Right forelimb (tissue), 1 donor: ENCODE measurements at places on chromosomes 3 and 15.
A peak's percentile ranks its signal among the peaks of the same experiment; 100 is the strongest.

DNA sequence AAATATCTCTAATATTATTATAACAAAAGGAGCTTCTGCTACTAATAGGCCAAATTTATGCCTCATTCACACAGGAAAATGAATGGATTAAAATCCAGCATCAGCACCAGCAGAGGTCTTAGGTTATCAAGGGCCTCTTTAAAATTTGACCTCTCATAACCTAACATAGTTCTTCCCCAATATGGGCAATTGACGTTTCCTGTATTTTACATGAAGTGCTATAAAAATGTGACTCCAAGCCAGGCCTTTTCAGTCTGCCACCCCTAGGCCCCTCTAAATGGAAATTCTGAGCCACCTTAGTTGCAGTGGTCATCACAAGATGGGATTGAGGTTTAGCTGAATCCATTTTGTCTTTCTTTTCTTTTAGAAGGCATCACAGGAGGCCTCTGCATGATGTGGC is 70.1 kb downstream of the CASR start:
- no peak for DNase-seq

- no peak for DNase-seq
Measured at GRCh38 chr3:184196536-184196935, 10.5 kb downstream of the ABCF3 start.

GRCh38 chr15:70438776-70439175 is 324.6 kb downstream of the UACA start:
- peak; percentile 35 for DNase-seq

DNA sequence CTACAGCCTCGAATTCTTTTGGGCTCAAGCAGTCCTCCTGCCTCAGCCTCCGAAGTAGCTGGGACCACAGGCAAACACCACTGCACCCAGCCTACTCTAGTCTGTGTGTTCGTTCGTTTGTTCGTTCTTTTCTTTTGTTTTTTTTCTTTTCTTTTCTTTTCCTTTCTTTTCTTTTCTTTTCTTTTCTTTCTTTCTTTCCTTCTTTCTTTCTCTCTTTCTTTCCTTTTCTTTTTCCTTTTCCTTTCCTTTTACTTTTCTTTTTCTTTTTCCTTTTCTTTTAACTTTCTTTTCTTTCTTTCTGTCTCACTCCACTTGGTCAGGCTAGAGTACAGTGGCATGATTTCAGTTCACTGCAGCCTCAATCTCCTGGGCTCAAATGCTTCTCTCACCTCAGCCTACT is 36.8 kb downstream of the LMLN start:
- DNase-seq, result no peak

DNA sequence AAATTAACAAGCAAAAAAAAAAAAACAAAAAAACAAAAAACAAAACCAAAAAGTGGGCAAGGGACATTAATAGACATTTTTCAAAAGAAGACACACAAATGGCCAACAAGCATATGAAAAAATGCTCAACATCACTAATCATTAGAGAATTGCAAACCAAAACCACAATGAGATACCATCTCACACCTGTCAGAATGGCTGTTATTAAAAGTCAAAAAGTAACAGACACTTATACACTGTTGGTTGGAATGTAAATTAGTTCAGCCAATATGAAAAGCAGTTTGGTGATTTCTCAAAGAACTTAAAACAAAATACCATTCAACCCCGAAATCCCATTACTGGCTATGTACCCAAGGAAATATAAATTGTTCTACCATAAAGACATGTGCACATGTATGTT is 222.4 kb upstream of the CD96 start:
- DNase-seq, result no peak

DNA sequence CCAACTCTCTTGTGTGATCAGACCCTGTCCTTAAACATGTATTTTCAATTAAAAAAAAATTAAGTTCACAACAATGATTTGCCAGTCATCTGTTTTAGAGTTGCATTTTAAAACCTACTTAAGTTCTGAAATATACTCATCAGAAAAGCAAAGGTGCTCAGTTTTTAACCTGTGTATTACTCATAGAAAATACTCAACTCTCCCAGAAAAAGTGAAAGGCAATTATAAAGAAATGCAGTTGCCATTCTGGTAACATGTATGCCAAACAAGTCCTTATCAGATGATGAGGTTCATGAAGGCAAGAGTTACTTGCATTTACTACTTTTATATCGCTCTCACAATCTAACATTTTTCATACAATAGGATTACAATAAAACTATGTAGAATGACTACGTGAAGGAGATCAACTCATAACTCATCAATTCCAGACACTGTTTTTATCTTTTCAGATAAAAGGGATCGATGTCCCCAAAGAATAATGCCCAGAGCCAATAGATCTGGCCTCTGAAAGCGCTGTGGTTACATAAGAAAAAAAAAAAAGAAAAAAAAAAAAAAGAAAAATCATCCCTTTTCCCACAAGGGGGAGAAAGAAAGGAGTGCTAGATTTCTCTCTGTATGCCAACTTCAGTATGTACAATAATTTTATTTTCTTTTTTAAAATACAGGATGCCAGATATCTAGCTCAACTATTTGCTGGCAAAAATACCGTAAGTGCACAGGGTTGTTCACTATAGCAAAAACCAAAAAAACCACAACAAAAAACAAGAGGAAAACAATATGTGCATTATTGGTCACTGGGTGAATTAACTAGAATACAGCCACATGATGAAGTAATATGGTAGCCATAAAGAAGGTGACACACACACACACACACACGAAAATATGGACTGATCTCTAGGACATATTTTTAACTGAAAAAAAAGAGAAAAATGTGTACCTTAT is 137.4 kb downstream of the NR1I2 start:
- DNase-seq, result no peak

- no peak for DNase-seq
Measured at GRCh38 chr3:146044046-146044445, 116.9 kb downstream of the PLOD2 start.

GRCh38 chr3:170840291-170840859 is 29.6 kb downstream of the RPL22L1 start:
- DNase-seq, result no peak

- no peak for DNase-seq
Measured at GRCh38 chr15:48472756-48473155, 141.5 kb downstream of the DUT start.

DNA sequence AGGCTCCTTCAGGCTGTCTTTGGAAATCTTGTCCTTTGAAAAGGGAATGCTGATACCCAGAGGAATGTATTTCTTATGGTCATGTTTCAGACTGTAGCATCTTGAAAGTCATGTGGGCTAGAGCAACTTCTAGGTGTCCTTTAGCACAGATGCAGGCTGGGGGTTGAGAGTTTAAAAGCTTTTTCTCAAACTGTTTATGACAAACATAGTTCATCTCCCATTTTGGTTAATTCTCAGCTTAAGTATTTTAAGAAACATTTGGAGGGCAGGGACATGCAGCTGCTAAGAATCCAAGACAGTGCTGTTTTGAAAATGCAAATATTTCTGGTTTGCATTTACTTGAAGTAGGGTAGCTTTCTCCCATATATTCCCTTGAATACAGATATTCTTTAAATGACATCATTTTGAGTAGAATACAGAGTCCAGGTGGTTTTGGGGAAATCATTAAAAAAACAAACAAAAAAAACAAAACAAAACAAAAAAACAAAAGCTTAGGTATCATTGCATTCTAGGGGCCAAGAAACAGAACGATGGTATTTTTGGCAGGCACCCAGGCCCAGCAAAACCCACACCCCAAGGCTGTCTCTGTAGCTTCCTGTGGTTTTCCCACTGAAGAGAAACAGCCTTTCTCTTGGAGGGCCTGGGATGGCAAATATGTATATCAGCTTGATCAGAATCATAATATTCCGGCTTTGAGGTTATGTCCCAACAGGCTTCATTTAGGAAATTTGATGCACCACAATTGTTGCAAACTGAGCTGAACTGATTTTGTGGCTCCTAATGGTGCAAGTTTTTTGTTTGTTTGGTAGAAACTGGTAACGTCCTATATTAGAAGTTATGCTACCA is 120.0 kb downstream of the ATG7 start:
- no peak for DNase-seq

DNA sequence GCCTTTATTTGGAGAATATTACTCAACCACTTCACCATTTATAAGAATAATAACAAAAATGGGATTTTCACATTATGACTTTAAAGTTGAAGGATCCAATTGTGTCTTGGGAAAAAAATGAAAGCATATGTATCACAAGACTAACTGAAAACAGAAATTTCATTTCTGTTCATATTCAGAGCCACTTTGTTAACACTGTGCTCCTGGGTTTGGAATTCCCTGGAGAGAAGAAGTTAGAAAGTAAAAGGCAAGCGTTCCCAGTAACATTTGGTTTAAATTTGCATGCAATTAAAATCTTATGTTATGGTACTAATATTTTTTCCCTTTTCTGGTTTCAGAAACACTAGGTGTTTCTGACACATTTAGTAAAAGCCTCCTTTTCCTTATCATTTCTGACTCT is 230.8 kb downstream of the RBMS3 start:
- no peak for DNase-seq

- DNase-seq, result no peak
Measured at GRCh38 chr15:23734862-23735261, 47.8 kb upstream of the NDN start.

- no peak for DNase-seq
Measured at GRCh38 chr15:57152666-57153539, 223.4 kb upstream of the CGNL1 start.

DNA sequence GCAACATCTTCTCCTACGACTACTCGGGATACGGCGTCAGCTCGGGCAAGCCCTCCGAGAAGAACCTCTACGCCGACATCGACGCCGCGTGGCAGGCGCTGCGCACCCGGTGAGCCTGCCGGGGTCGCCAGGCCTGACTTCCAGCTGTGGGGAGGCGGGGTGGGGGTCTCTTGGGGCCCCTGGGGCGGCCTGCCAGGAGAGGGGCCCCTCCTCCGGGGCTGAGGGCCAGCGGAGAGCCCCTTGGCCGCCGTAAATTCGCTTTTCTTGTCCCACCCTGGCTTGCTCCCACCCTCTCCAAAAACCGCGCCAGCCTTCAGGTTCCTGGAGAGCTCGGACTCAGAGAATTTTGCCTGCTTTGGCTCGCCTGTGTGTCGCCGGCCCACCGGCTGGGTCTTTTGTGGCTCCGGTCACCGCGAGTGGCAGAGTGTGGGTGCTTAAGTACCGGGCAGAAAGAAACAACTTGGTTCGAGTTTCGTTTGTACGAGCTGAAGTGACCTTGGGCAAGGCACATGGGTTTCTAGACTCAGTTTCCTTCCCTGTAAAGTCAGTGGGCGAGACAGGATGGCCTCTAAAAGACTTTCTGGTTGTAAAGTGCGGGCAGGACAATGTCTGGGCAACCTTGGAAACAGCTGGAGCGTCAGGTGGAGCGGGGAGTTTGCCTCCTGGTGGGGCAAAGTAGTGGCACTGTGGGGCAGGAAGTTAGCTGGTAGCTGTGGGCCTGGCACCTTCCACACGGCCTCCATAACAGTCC is 976 bp downstream of the ABHD17C start:
- DNase-seq, result no peak

DNA sequence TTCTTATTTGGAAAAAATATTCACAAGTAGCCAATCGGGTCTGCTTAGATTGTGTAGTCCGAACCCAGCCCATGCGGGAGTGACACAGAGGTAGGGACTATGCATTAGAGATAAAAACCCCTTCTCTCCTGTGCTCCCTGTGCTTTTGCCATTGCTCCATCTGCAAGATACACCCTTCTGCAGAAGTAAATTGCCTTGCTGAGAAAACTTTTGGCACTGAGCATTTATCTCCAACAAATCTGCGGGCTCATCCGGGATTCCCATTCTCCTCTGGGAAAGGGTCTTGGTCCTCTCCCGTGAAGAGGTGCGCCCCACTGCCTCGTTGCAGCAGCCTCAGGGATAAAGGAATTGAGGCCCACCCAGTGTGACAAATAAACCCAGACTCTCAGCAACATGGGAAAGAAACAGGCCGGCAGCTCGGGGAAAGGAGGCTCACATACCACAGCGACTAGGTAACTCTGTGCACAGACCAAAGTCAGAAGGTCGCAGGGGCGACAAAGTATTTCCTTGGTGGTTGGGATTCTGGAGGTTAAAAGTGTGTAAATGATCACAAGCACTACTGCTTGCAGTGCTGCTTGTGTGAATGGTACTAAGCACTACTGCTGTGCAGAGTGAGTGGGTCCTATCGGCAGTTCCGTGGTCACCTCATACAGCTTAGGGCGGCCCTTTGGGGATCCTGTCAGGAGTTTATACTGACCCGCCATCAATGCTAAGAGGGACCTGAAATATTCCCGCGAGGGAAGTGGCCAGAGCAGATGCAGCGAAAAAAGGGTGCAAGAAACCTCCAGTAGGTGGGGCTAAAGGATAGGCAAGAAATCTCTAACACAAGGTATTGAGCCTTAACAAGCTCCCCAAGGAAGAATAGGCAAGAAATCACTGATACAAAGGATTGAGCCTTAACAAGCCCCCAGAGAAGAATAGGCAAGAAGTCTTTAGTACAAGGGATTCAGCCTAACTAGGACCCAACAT is 54.3 kb downstream of the GSK3B start:
- no peak for DNase-seq

DNA sequence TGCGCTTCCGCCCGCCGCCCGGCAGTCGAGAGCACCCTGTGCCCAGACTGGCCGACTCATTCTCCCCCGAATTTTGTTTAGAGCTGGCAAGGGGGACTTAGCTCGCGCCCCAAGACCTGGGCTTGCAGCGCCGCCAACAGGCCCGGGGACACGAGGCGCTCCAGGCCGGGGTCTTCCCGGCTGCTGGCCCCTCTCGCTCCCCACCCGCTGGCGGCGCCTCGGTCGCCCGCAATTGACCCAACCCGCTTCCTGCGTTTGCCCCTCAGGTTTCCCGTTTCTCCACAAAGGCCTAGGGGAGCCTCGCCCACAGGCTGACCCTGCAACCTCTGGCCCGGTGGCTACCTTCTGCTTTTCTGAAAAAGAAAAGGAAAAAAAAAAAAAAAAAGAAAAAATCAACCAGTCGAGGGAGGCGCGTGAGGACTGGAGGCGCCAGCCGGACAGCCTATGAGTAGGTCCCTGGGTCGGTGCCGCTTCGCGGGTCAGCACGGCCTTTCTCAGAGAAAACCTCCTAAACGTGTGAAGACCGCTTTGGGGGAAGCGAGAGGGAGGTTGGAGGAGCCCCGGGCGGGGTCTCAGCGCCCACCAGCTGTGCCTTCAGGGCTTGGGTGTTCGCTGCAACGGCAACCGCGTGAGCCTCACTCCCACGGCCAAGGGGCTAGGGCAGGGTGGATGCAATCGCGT is 7.2 kb downstream of the FOXL2 start:
- DNase-seq, result no peak

GRCh38 chr3:49111347-49111746 is 6.8 kb upstream of the QARS1 start:
- no peak for DNase-seq

GRCh38 chr3:161108840-161109239 is 3.7 kb upstream of the B3GALNT1 start:
- DNase-seq, result no peak
